SHP77 treated with DMSO at 0.1 percent for 48 hours (cell line): ENCODE measurements at places on chromosomes 3 and 15.
A peak's percentile ranks its signal among the peaks of the same experiment; 100 is the strongest.

- DNase-seq, result no peak
These were observed 387.6 kb downstream of the NAALADL2 start for GRCh38 chr3:175246766-175247165.

GRCh38 chr3:16024548-16024947 is 149.9 kb upstream of the GALNT15 start:
- no peak for DNase-seq

GRCh38 chr3:183895296-183895695 is 10.6 kb upstream of the PARL start:
- peak; percentile 20 for DNase-seq

DNA sequence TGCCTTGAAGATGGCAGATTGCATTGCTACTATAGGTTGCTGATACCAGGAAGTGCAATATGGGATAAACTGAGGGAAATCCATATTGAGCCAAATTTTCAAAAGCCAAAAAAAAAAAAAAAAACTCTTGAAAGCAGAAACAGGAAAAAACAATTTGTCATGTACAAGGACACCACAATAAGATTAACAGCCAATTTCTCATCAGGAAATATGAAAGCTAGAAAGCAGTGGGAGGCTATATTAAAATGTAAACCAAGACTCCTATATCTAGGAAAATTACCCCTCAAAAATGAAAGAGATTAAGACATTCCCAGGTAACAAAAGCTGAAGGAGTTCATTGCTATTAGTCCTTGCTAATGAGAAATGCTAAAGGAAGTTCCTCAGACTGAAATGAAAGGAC is 462.8 kb upstream of the DPH6 start:
- no peak for DNase-seq

- no peak for DNase-seq
These were observed 44.3 kb upstream of the MRPS22 start for GRCh38 chr3:139299261-139300132.

DNA sequence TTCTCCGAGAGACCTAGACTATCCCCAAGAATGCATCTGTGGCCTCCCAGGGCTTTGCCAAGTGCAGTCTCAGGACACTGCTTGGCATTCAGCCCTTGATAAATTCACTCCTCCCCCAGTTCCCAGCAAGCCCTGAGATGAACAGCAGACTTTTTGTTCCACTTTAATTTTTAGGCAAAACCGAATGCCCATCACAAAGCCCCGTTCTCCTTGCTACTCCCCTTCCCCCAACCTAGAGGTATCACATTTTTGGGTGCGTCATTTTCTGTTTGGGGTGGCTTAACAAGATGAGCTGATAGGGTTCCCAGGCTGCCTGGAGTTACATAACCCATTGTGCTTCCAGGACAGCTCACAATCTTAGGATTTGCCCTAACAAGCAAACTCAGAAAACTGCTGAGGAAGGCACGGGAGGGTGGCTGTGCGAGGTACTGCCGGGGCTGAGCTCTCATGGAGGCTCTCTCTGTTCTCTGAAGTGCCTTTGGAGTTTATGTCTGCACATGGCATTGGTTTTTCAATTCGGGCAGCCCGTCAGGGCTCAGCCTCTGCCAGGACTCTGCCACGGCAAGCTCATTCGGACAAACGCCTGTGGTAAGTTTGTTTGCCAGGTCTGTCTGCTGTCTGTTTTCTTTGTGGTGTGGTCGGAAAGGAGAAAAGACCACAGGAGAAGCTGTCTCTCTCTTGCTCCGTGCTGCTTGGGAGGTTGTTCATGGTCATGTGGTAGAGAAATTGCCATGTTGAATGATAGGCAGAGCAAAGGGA is at the start of gene TRAK1:
TSS of gene TRAK1 (plus strand) at position 385 of the 759 bp plus-strand sequence. CDS start at position 498, 113 bp downstream.
- no peak for DNase-seq

- no peak for DNase-seq
These were observed 102.7 kb downstream of the ROBO2 start for GRCh38 chr3:77142578-77142977.

DNA sequence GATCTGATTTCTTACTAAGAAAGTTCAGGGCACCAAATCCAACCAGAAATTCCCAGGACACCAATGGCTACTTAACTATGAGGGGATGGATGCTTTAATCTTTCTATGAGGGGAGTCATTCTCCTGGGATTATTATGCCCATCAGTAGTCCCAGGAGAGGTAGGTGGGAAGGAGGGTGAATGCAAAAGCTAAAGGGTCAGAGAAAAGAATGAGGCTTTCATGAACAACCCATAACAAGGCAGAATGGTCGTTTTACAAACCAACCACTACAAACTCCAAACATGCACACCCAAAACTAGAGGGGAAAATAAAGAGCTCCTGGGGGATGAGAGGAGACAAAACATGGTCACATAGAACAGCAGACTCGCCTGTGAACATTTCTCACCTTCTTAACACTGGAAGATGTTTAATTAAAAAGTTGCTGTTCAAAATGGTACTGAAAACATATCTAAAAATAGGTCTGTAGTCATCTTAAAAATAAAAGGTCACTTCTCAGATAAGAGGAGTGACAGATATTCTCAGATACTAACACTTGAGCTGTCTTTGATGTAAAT is 3.7 kb downstream of the STARD9 start:
- DNase-seq, result no peak

DNA sequence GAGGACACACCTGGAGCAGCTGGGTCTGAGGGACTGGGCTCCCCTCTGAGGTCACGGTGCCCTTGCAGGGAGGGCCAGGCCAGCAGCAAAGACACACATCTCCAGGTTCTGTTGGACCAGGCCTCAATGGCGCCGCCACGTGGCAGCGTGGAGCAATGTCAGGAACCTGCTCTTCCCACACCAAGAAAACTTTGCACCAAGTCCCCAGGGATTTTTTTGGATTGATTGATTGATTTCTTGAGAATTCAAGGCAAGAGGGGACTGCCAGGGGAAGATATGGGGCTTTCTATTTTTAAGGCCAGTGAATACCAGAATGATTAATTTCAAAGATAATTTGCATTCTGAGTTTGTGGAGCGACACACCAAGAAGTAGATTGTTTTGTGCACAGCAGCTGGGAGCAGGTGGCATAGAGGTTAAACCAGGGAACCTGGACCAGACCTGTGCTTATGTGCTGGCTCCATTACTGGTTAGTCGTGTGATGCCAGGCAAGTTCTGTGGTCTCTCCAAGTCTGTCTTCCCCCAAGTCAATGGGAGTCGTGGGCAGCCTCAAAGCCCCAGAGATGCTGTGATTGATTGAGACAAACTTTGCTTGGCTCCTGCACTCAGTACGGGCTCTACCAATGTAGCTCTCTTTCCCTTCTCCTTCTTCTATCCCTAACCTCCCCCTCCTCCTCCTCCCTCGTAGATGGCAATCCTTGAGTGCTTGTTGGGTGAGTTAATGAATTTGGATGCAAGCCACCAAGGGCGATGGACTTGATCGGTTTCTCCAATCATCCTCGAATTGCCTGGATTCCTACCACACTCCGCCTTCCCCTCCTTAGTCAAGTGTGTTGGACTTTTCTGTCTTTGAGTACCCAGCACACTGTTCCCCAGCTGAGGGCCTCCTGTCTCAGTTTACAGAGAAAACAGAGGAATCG is 96.2 kb upstream of the TRPM1 start:
- DNase-seq, result peak; percentile 32

DNA sequence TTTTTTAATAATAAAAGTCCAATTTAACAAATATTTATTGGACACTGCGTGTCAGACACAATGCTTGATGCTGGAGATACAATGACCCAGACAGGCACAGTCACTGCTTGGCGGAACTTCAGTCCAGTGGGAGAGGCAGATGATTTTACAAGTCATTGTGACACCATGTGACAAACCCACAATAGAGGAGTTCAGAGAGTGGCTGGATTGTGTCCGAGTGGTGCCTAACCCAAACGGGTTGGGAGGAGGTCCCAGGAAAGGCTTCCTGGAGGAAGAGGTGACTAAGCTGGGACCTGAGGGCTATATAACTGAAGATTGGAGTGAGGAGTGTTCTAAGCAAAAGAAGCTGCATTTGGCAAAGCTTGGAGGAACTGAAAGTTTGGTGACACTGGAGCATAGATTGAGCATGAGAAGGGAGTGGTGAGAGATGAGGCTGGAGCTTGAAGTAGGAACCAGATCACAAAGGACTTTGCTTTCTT is 41.4 kb downstream of the CRTC3 start:
- no peak for DNase-seq

DNA sequence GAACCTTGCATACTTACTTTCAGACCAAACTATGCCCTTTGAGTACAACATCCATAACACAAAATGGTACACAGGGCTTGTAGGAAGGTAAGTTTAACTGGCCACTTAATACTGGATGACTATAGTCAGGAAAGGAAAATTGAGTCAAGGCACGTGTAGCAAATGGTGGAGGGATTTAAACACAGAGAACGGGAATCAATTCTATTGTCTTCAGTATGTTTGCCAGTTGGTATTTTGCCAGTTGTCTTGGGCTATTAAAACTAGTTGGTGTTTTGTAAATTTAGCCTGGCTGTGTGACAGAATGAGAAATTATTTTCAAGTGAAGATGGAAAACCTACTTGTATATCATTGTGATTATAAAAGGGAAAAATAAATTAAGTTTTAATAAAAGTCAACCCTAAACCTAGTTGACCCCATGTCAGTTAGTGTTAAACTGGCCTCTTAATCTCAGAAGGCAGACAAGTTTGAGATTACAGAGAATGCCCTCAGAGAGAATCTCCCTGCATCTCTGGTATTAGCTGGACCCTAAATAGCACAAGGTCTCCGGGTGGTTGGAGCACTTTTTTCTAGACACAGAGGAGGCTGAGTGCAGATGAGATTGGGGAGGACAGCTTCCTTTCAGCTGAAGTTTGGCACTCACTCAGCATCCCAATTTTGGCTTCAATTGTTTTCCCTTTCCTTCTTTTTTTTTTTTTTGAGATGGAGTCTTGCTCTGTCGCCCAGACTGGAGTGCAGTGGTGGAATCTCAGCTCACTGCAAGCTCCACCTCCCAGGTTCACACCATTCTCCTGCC is 91.2 kb downstream of the MB21D2 start:
- no peak for DNase-seq

DNA sequence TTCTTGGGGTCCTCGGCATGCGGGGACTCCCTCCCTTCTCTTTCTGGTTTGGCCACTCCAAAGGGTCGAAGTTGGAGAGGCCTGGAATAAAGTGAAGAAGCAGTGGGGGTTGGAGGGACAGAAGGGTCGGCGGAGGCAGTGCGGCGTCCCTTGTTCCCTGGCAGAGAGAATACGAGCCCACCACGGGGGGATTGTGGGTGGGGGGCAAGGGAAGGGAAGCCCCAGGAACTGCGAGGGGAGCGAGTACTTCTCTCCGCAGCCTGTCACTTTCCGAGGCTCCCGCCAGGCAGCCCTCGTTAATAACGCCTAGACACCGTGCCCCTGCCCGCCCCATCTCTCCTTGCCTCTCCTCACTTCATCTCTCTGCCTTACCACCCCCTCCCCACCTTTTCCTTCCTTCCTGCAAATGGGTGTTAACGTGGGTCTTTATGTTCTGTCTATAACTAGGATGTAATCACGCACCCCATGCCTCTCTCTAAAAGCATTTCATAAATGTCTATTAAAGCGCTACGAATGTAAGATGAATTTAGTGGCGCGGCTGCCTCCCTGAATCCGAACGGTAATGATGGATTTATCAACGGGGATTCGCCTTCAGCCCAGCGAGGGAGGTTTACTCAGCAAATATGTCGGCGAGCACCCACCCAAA is 13.7 kb downstream of the NR2F2 start:
- no peak for DNase-seq

GRCh38 chr3:9211155-9211950 is 38.1 kb downstream of the SRGAP3 start:
- DNase-seq, result no peak

GRCh38 chr3:69746119-69746518 is 6.9 kb downstream of the MITF start:
- no peak for DNase-seq

DNA sequence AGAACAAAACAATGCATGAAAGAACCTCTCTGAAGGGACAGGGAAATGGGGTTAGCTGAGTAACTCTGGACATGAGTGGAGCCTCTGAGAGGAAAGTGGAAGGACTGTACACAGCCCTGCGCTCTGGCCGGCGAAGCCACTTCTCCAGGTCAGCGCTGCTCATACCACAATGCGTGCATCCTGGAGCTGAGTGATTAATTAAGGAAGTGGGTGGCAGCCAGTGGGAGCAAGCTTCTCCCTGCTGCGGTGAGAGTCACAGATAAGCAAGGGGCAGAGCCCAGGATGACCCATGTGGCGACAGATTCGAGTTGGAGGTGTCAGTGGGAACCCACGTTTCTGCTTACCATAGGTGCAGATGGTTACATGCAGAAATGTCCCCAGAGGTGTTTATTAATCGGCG is 48.0 kb downstream of the KLF15 start:
- no peak for DNase-seq

GRCh38 chr3:194324823-194325327 is 26.3 kb downstream of the CPN2 start:
- DNase-seq, result no peak

- no peak for DNase-seq
These were observed 60.8 kb upstream of the MEF2A start for GRCh38 chr15:99504823-99505551.

- no peak for DNase-seq
These were observed 27.1 kb downstream of the CPN2 start for GRCh38 chr3:194323785-194324735.

GRCh38 chr3:41518626-41519025 is 319.3 kb downstream of the CTNNB1 start:
- no peak for DNase-seq

DNA sequence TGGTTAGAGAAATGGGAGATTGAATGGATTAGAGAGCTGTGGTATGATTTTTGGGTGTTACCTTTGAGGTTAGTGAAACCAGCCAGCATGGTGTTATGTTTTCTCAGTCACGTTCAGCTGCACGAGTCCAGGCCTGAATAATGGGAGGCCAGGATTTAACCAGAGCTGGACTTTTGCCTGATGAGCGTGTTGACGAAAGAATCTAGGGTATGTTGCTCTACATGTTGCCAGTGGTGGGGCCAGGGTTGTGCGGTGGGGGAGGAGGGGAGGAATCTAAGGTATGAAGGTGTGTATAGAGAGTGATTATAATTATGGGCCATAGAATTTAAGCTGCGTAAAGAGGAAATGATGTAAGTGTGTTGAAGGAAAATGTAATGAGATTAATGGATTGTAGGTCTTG is 22.8 kb downstream of the MINDY2 start:
- DNase-seq, result no peak

- DNase-seq, result no peak
These were observed 100.6 kb downstream of the CYP19A1 start for GRCh38 chr15:51237816-51238215.

- no peak for DNase-seq
These were observed 224.7 kb upstream of the GBE1 start for GRCh38 chr3:81985996-81986723.

- no peak for DNase-seq
These were observed 382.5 kb upstream of the CBLB start for GRCh38 chr3:106251160-106251892.

GRCh38 chr3:178584722-178585380 is 48.6 kb downstream of the KCNMB2 start:
- DNase-seq, result no peak

- no peak for DNase-seq
These were observed 46.3 kb downstream of the LIMD1 start for GRCh38 chr3:45640724-45641361.
